ENCODE measurements at places on chromosomes 16 and 17. TPM values are rescaled to one million over a fixed set of nuclear protein-coding genes. Genes with fewer than 3 reads are reported as not detected.

- no peak for DNase-seq
Observed at GRCh38 chr17:81170727-81171494, 4.9 kb upstream of the AATK start.

- DNase-seq: peak; percentile 40
Observed at GRCh38 chr17:63452046-63452961, 6.2 kb upstream of the CYB561 start.

DNA sequence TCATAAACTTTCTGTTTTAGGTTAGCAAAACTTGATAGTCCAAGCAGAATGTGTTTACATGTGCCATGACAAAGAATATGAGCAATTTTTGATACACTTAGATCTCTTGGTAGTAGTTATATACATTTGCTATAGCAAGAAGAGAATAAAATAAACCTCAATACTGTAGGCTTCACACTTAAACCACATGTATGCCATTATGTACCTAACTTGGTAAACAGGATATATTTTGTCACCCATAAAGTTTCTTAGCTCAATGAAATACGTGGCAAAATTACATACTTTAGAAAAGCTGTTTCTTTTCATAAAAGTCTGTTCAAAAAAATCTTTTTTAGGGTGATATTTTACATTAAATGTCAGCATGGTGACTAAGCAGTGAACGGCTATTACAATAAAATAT, 184.7 kb downstream of the MYO1D start:
- no peak for DNase-seq

GRCh38 chr17:63519972-63520882, 2.9 kb upstream of the KCNH6 start:
- DNase-seq: no peak

DNA sequence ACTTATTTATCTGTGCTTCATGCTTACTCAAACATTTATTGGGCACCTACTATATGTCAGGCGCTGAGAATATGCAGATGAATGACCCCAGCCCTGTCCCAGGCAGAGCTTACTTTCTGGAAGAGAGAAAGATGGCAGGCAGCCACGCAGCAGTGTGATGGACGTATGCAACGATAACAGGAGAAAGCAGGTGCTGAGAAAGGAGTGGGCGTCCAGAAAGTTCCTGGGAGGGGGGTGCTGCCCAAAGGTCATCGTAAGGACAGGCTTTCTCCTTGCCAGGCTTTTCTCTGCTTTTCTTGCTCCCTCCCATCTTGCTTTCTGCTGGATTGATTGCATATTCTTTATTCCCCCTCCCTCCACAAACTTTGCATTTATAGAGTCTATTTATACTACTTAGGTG, 124.5 kb downstream of the GAS7 start:
- no peak for DNase-seq

- no peak for DNase-seq
Observed at GRCh38 chr17:9056566-9056965, 35.3 kb downstream of the NTN1 start.

DNA sequence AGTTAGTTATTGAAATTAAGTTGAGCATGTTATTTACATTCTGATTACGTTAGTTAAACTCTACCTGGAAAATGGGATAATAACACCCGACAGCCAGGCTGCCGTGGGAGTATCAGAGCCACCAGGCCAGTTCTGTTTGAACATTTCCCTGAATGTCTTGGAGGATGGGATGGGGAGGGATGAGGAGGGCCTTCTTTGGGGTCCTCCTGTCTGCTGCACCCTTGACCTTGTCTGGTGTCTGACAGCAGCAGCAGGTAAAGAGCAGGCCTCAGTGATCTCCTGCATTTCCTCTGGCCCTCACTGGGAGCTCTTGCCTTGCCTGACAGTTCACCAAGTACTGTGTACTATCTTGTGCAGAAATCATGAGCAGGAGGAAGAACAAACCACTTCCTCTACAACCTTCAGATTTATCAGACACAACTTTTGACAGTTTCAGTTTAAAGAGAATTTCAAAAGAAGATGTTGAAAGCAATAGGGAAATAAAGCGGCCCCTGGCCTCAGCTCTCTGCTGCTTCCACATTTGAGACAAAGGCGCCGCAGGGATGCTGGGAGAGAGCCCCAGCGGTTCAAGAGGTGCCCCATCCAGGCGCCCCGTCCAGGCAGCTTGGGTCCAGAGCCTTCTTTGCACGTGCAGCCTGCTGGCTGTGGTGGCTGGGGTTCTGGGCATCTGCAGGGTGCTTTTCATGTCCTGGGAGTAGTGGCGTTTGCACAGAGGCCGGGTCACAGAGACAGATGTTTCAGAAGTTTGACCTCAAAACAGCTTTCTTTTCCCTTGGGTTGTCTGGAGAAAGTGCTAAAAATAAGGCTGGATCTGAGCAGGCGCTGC, 25.3 kb downstream of the CMIP start:
- DNase-seq: no peak

DNA sequence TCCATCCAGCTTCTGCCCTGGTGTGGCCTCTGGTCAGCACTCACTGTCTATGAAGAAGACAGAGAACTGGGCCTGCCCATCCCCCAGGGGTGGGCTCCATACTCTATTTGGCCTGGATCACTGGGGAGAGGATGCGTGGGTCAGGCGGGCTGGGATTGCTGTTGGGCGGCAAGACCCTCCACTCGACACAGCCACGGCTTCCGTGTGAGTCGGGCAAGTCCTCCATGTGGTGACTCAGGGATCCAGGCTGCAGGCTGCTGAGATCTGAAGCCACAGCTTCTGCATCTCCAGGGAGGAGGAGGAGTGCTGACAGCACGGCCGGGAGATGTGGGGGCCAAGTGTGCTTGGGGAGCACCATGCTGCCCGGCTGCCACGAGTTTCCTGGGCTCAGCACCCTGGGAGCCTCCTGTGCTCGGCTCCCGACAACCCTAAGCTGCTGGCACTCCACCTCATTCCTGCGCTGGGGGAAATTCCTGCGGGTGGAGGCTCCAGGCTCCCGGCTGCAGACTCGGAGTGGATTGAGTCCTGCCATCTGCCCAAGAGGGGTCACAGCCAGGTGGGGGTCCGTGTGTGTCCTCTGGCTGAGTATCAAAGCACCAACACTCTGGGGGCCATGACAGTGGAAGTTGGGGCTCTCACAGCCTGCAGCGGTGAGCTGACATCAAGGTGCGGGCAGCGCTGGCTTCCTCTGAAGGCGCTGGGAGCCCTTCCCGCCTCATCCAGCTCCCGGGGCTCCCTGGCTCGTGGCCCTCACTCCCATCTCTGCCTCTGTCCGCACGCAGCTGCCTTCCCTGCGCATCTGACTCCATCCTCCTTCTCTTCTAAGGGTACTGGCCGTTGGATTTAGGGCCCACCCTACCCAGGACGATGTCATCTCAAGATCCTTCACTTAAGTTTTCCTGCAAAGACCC, 24.4 kb upstream of the CBFA2T3 start:
- no peak for DNase-seq

GRCh38 chr17:7438656-7439460, 454 bp upstream of the FGF11 start:
- DNase-seq: no peak

GRCh38 chr16:1614456-1615102, 2.4 kb downstream of the CRAMP1 start:
- DNase-seq: peak; percentile 83

DNA sequence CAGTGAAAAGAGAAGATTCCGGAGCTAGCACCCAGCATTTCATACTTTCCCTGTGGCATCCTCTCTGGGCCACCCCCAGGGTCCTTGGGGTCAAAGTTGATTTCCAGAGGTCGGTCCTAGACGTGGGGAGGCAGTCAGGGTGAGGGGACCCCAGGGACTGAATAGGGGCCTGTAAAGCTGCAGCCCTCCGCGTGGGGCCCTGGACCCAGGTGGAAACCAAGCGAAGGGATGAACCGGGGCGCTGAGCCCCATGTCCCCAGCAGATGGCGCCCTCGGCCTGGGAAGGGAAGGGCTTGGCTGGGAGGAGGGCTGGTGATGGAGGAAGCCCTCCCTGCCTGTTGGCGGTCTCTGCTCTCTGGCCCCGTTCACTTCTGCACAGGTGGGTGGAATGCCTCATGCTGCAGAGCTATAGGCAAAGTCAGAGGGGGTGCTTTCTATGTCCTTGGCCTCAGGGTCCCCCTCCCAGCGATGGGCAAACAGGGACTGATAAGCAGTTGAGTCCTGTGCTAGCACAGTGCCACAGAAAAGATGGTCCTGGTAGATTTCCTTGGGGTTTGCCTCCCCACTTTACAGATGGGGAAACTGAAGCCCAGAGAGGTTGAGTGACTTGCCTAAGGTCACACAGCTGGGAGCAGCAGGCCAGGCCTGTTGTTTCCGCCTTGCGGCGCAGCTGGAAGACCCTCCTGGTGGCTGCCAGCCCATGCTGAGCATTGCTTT, 163.4 kb upstream of the CIBAR2 start:
- peak; percentile 95 for DNase-seq

- DNase-seq: peak; percentile 67
Observed at GRCh38 chr17:73401911-73402310, 90.1 kb upstream of the CDC42EP4 start.

GRCh38 chr17:68600931-68601564, at the start of gene FAM20A:
FAM20A (minus strand) TSS chr17:68601367; CDS start chr17:68600666, 701 bp downstream.
- DNase-seq: peak; percentile 68

DNA sequence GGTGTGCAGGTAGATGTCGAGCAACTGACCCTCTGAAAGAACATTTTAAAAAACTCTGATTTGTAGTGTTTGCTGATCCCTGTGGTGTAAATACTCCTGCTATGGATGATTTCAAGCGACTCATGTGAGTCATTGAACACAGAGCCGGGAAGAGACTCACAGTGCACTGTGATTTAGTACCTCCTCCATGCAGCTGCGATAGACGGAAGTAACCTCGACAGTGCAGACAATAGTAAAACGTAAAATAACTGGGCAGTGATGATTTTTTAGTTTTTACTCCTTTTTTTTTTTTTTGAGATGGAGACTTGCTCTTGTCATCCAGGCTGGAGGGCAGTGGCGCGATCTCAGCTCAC, 8.7 kb downstream of the TBX21 start:
- DNase-seq: no peak

- no peak for DNase-seq
Observed at GRCh38 chr17:9371019-9371418, 204.6 kb downstream of the STX8 start.

DNA sequence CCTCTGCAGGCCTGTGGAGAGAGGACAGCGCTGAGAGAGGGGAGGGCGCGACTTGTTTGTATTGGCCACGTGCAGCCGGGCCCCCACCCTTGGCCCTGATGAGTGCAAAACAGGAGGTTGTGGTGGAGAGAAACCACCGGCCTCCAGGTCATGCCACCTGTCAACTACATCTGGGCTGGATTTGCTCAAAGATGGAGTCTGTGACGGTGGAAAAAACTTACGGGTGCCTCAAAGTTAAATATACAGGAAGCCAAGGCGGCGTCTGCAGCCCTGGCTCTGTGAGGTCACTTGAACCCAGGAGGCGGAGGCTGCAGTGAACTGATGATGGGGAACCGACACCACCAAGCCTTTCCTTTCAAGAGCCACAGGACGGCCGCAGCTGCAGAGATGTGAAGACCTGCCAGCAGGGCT, 15.7 kb downstream of the C16orf74 start:
- DNase-seq: no peak

- DNase-seq: peak; percentile 92
Observed at GRCh38 chr16:87602001-87602775, at the start of gene JPH3. JPH3 (plus strand) TSS chr16:87602508; CDS start chr16:87603147, 639 bp downstream.

DNA sequence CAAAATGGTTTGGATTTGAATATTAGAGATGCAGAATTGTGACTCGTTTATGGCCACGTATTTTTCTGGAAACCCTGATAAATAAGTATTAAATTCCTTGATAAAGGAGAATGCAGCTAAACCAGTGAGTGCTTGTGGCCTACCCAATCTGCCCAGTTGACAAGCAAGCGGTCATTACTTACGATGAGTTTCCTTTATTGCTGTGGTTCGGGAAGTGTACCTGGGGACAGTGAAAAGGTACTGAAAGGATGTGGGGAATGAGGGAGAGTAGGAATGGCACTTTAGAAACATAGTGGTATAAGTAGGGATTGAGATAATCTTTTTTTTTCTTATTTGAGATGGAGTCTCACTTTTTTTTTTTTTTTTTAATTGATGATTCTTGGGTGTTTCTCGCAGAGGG, 33.8 kb downstream of the RBBP6 start:
- DNase-seq: no peak

- peak; percentile 77 for DNase-seq
Observed at GRCh38 chr17:41520821-41521521, 2.3 kb upstream of the KRT15 start.

- DNase-seq: peak; percentile 42
Observed at GRCh38 chr17:51427856-51428255, 167.5 kb downstream of the UTP18 start.

DNA sequence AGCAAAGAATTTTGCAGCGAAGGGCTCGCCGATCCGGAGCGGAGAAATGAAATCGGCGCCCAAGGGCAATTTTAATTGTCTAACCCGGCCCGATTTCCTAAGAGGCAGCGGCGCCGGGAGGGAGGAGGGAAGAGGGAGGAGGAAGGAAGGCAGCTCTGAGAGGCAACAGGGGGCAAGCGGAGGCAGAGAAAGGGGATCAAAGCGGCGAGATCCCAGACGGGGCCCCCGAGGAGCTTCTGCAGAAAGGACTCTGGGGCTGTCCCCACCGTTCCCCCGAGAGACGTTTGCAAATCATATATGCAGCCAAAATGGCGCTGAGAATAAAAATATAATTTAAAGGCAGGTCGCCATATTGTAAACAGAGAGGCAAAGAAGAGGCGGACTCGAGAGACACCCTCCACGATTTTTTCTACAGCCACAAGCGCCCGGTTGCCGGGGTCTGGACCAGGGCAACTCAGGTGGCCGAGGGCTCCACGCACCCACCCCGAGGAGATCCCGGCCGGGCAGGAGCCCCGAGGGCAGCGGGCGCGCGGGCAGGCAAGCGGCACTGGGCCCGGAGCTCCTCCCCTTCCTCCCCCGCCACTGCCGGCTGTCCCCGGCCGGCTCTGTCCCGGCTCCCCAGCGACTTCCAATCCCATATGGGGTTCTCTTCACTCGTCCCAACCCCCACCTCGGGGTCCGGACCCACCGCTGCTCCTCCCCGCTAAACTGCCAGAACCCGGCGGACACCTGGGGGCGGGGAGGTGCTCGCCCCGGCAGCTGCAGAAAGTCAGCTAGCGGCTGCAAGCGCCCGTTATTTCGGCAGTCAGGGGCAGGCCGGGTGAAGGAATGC, 1.9 kb downstream of the PHF12 start:
- peak; percentile 63 for DNase-seq

Gene CHST5
- 0.18 TPM for polyA plus RNA-seq

Gene NOD2
- not detected for polyA plus RNA-seq

Gene PFN1
- polyA plus RNA-seq: 2,484 TPM

Gene RAP1GAP2
- polyA plus RNA-seq: 21.0 TPM

Gene TEKT1
- polyA plus RNA-seq: not detected

Gene RCVRN
- polyA plus RNA-seq: not detected

Gene HBQ1
- 5.2 TPM for polyA plus RNA-seq

Gene MPO
- not detected for polyA plus RNA-seq

Gene BRIP1
- polyA plus RNA-seq: 2.2 TPM

Gene FAM20A
- polyA plus RNA-seq: not detected
